ENCODE measurements at places on chromosomes 16 and 17. TPM values are rescaled to one million over a fixed set of nuclear protein-coding genes. Genes with fewer than 3 reads are reported as not detected.

- no peak for DNase-seq
These were observed 23.1 kb downstream of the GNGT2 start for GRCh38 chr17:49187301-49187700.

Gene CX3CL1
- total RNA-seq: 5.9 TPM

Gene KIF22
- 80.1 TPM for total RNA-seq

Gene FA2H
- total RNA-seq: 0.17 TPM

- DNase-seq: no peak
These were observed 12.6 kb upstream of the ALOX12B start for GRCh38 chr17:8100111-8100510.

GRCh38 chr16:12214509-12214908 is 238.0 kb downstream of the SNX29 start:
- no peak for DNase-seq

GRCh38 chr16:8868416-8869211 is at the start of gene CARHSP1:
Gene CARHSP1 (minus strand): TSS chr16:8869006. CDS start chr16:8859328, 9,678 bp downstream.
- peak; percentile 90 for DNase-seq

- no peak for DNase-seq
These were observed 363.7 kb upstream of the SOX9 start for GRCh38 chr17:71757156-71757555.

Gene CEP112
- total RNA-seq: 4.9 TPM

- DNase-seq: no peak
These were observed 16.0 kb upstream of the SPPL2C start for GRCh38 chr17:45828582-45829133.

DNA sequence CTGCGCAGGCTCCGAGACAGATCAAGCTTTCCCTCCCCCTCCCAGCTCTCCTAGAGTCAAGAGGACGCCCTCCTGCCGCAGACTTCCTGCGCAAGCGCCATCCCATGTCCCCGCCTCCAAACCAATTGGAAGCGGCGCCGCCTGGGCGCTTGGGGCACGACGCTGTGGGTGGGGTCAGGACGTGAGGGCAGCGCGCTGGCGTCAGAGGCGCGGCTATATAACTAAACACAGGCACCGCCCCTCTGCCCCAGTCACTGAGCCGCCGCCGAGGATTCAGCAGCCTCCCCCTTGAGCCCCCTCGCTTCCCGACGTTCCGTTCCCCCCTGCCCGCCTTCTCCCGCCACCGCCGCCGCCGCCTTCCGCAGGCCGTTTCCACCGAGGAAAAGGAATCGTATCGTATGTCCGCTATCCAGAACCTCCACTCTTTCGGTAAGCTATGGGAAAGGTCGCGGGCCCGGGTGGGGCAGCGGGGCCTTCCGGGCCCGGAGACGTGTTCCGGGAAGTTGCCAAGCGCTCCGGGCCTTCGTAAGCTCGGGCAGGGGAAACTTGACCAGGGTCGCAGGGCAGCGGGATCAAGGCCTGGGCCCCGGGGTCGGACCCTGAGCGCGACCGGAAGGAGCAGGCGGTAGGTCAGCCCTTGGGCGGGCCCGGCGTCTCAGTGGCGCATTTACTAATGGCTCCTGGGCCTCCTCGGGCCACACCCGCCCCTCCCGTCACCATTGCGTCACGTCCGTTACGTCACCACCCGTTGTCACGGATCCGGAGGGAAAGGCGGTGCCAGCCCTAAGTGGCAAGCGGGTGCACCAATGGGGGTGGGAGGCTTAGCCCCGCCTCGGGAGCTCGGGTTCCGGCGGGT is at the start of gene EIF1:
Gene EIF1, plus strand, starts transcription at position 245 of the 856 bp plus-strand sequence. Its CDS starts 154 bp downstream, at position 399.
- DNase-seq: peak; percentile 100

Gene SLC5A10
- total RNA-seq: 0.23 TPM

Gene KRT16
- not detected for total RNA-seq

Gene HSPB9
- total RNA-seq: 0.17 TPM

DNA sequence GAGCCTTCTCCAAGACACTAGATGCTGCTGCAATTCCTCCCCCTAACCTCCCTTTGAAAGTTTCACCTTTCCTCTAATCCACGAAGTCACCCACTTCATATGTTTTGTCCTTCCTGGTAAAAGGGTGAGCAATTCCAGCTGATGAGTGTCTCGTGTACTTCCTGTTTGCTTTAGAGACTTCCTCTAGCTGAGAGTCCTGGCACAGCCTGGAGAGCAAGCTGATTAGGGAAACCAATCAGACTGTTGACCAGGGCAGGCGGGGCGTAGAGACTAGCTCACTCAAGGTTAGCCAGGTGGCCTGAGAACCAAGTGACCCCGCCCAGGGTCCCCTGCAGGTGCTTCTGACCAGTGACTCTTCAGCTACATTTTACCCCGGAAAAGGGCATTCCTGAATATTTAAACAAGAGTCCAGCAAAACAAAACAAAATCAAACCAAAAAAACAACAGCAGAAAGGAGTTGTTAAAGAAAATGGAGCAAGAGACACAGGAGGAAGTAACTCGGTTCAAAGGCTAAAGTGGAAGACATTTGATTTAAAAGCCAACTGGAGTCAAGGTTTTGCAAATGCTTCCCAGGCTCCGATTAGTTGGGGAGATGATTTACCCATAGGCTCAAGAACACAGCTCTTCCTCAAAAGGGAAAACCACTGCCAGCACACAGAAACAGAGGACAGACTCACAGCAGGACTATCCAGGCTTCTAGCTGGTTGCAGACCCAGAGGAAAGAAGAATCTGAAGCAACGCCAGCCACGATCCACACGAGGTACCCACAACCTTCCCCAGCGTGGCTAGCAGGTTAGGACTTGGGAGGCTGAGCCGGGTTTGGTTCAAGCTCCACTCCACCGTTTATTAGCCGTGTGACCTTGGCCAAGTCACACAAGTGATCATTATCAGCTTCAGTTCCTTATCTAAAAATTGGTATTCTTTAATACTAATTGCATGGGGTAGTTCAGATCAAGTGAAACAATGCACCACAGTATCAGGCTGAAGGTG is 13.4 kb downstream of the HSPB9 start:
- DNase-seq: no peak

GRCh38 chr17:61423967-61424649 is 24.5 kb downstream of the TBX2 start:
- no peak for DNase-seq

Gene CMTM2
- 0.50 TPM for total RNA-seq

DNA sequence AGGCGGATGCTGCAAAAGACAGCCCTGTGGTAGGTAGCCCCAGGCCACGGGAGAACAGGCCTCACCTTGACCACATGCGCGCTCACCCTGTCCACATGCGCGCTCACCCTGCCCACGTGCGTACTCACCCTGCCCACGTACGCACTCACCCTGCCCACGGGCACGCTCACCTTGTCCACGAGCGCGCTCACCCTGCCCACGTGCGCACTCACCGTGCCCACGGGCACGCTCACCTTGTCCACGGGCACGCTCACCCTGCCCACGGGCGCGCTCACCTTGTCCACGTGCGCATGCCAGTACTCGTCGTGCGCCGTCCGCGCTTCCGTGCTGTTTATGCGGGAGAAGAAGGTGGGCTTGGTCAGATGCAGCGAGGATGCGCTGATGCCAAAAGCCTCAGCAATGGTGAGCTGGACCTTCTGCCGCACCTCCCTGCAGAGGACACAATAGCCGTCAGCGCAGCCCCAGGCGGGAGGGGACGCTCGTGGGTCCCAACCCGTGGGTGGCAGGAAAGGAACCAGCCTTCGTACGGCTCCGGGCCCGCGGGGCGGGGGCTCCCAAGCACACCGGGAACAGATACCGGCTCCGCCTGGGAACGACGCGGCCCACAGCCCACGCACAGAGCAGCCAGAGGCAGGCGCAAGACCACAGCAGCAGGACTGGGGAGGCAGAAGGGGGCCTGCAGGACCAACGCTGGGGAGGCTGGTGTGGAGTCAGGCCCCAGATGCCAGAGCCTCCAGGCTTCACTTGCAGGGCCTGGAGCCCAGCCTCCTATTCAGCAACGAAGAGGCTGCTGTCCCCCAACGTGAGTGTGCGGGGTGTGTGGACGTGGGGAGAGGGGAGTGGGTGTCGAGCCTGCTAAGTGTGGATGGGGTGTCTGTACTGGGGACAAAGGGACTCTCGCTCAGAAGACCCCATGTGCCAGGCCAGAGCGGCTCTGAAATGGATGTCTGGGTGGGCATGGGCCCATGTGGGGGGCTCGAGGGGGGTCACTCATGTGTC is 14.2 kb upstream of the HEXD start:
- DNase-seq: no peak

- peak; percentile 65 for DNase-seq
These were observed 19.6 kb upstream of the KANSL1 start for GRCh38 chr17:46212634-46213435.

DNA sequence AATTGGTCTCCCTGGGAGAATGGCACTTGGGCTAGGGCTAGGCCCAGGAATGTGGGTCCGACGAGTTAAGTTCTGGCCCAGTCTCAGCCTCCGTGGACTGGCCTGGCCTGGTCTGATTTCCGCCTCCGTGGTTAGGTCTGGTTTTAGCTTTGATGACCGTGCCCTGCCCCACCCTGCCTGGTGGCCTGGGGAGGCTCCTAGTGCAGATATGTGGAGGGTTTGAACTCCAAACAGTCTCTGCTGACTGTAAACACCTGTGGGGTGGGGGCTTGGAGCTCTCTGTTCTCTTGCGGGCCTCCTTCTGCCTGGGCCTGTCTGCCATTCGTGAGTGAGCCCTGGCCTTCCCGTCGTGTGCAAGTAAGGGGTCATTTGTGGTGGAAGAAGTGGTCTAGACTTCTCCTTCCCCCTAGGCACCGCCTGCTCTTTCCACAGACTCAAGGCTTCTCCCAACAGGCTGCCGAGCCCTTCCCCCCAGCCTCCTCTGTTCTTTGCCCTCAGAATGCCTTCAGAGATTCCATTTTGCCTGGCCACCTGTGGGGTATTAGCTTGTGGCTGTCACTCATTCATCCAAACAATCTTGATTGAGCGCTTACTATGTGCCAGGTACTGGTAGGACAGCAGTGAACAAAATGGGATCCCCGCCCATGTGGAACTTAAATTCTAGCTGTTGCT is 1.6 kb downstream of the ATP6V0C start:
- peak; percentile 73 for DNase-seq

DNA sequence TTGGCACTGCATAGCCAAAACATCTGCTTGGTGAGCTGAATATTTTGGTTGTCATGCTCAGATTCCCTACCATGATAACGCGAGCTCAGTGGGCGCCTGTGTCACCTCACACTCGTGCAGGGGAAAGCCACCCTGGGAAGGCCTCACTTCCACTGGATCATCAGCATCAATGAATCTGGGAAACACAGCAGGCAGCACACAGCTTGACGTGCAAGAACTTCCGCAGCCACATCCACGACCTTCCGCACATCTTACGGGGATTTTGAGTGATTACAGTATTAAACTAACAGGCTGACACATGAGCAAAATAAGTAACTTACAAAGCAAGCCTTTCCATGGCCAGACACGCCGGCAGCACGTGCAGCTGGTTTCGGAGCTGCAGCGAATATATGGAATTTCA is 54.7 kb upstream of the FOXF1 start:
- DNase-seq: no peak

GRCh38 chr17:62676952-62677596 is 49.6 kb downstream of the MRC2 start:
- no peak for DNase-seq

DNA sequence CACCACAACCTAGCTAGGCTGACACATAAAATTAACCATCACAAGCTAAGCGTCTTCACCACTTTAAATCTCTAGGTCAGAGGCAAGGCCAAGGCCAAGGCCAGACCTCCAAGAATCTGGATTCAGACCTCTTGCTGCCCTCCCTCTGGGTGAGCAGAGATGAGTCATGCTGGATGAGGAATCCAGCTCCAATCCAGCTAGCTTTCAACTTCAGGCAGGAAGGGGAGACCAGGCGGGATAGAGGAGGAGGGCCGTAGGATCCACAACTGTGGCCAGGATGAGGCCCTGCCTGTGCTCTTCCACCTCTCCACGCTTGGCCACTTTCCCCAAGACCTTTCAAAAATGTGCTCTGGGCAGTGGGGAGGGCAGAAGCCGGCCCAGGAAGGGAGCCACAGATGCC is 14.7 kb downstream of the LRRC75A start:
- DNase-seq: no peak

- no peak for DNase-seq
These were observed 72.8 kb downstream of the WIPI1 start for GRCh38 chr17:68384471-68384870.

DNA sequence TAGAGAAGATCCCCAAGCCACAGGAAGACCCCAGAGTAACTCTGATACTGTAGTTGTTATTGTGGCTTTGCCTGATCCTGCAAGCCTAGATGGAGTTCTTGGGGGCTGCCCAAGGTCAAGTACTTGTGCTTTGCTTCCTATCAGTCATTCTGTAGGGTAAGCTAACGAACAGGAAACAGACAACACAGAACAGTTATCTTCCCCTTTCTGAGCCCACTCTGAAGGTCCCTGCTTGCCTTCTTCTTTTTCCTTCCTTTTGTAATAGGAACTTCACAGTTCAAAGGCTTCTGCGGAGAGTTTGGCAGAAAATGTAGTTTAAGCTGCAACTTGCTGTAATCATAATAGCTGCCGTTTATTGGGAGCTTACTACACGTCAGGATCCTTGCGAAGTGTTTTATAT is 494.1 kb upstream of the ERCC4 start:
- no peak for DNase-seq

DNA sequence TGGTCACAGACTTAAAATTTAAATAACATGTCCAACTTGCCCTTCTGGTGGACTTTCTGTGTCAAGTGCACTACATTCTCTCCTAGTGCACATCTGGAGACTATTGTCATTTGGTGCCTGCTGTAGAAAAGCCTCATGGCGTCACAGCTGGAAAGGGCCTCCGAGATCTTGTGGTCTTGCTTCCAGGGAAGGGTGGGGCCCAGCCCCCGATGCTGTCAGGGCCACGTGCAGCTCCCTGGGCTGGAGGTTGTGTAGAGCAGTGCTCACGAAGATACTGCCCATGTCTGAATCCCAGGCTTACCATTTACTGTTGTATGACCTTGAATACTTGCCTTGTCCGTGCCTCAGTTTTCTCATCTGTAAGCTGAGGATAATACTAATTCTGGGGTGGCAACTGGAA is 6.8 kb upstream of the MPRIP start:
- DNase-seq: no peak

DNA sequence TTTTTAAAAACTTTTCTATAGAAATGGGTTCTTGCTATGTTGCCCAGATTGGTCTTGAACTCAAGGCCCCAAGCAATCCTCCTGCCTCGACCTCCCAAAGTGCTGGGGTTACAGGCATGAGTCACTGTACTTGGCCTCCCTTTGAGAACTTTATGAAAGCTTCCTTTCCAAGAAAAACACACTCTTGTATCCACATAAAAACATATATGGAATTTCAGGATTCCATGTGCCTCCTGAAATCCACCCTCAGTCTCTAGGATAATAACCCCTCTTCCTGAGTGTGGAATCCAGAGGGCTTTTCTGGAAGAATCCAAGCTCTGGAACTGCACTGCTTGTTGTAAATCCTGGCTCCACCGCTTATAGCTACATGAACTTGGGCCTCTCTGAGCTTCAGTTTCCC is 53.2 kb upstream of the MRTFB start:
- no peak for DNase-seq

DNA sequence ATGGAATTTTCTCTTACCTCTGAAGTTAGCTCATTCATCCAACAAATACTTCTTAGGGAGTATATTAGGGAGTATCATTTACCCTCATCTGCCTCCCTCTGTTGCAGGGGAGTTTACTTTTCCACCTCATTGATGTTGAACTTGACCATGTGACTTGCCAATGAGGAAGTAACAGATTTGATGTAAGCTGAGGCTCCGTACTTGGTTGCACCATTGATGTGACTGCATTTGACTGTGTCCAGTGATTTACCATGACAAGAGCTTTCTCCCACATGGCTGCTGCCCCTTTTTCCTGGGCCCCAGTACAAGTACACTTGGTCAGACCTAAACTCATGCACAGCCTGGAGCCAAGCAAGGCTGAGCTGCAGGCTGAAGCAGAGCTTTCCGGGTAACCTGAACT is 81.6 kb upstream of the HS3ST2 start:
- no peak for DNase-seq
